ENCODE measurements at places on chromosomes 4 and X.

DNA sequence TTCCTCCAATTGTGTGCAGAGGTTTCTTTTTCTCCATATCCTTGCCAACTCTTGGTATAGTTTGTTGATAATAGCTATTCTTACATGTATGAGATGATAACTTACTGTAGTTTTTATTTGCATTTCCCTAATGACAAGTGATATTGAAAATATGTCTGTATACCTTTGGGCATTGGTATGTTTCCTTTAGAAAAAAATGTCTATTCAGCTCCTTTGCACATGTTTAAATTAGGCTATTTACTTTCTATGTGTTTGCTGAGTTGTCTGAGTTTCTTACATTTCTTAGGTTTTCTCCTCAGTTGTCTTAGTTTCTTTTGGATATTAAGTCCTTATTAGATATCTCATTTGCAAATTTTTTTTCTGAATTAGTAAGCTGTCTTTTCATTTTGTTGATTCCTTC lies 487.3 kb upstream of the EPHA5 start:
- no peak for DNase-seq

GRCh38 chrX:140983730-140984129 lies 18.7 kb upstream of the SPANXB1 start:
- no peak for DNase-seq

DNA sequence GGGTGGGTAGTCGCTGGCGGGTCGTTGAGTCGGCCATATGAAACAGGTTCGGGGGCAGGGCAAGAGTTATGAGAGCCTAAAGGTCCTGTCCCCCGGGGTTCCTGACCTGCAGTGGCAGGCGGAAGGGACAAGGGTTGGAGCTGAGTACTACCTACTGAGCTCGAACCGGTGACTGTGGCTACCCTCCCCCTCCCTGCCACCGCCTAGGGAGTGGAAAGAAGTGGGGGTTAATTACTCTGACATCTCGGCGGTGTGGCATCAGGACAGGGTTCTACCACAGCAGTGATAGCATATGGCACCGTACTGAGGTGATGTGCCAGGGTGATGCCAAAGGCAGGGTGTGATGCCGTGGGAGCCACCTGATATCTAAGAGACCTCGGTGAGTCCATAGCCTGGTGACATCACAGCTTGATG lies 307 bp downstream of the ATG4A start:
- no peak for DNase-seq

DNA sequence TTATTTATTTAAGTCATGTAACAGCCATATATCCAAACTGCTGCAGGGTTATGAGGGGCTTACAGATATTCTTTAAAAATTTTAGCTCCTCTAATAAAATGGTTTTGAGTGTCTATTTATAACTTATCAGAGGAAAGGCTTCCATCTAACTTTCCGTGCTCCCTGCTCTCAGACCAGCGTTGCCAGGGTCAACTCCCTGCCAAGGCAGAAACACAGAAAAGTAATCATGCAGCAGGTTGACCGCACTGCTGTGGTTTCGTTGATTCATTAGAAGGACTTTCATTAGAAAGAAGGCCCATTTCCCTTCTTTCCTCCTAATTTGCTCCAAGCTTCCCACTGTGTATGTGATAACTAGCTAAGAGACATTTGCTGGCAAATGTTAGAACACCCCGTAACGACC lies 33.9 kb downstream of the BCLAF3 start:
- no peak for DNase-seq

DNA sequence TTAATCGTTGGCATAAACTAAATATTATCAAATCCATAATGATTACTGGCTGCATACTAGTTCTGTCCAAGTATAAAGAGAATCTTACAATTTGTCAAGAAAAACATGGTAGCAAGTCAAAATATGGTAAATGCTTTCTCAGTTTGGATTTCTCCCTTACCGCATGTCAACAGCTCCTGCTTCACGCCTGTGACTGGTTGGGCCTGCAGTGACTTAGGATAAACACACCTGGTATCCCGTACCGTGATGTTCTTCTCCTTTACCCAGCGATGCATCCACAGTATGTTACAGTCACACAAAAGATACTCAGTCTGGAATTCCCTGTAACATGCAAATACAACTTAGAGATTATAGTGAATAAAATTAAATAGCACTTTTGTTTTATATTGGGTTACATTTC lies 71.1 kb downstream of the ADGRA3 start:
- DNase-seq = no peak

DNA sequence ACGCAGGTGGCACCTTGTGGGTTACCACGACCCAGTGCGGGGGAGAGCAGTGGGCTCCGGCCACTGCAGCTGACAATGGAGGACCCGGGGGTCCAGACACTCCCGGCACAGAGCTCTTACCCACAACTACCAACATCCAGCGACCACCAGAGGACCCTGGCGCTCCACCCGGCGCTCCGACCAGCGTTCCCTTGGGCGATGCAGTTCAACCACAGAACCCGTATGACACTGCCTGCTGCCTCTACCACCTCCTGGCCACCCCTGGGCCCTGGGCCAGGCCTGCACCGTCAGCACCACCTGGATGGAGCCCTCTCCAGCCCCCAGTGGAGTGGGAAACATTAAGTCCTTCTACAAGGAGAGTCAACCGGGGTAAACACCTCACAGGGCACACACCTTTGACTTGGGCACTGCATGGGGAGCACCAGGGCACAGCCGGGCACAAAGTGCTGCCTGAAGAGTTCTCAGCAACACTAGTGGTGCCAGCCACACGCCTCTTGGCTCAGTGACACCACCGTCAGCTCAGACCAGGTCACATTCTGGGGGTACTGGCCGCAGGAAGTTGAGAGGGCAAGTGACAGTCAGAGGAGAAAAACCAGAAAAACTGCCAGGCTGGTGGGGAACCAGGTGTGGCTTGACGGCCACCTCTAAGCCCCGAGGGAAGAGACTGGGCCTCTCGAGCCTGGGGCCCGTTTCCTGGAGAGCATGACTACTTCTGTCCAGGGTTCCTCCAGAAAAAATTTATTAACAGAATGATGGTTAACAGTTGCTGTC lies 2.6 kb downstream of the CTBP1 start:
- DNase-seq = no peak

DNA sequence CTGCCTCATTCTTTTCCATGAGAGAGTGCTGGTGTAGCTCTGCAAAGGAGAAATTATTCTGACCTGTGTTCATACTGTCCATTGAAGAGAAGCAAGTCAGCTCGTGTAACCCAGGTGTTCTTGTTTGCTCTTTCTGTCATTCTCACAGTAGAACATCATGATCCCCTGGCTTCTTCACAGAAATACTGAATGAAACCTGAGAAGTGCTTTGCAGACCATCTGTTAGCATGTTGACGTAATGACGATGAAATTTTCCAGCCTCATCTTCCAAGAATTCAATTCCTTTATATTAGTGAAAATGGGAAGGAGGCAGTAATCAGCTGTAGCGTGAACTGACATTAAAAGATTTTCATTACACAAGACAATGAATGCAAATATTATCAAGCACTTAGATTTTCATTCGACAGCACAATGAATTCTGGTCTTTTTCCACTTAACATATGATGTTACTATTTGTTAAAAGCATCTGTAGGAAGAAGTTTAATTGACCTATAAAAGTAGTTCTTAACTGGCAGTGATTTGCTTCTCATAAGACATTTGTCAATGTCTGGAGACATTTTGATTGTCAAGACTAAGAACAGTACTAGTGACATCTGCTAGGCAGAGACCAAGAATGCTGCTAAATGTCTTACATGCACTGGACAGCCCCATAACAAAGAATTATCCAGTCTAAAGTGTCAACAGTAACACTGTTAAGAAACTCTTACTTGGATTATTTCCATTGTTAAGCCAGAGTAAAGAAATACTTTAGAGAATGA lies 246.3 kb downstream of the BANK1 start:
- DNase-seq = no peak

GRCh38 chr4:16722416-16722815 lies 176.0 kb downstream of the LDB2 start:
- DNase-seq = no peak

DNA sequence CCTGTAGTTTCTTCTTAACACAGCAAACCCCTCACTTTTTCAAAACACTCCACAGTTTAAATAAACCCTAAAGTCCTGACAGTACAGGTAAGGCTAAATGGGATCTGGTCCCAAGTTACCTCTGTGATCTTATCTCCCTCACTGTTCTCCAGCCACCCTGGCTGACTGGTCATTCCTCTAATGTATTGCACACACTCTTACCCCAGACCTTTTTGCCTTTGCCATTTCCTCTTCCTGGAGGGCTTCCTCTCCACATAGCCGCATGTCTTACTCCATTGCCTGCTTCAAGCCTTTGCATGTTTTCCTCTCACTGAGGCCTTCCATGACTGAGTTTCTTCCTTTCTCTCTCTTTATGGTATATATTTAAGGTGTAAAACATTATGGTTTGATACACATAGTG lies 19.5 kb upstream of the ANXA3 start:
- no peak for DNase-seq

Data from AG09319 (cell line).